ENCODE measurements at places on chromosomes 7 and 10.
A peak's percentile ranks its signal among the peaks of the same experiment; 100 is the strongest.

DNA sequence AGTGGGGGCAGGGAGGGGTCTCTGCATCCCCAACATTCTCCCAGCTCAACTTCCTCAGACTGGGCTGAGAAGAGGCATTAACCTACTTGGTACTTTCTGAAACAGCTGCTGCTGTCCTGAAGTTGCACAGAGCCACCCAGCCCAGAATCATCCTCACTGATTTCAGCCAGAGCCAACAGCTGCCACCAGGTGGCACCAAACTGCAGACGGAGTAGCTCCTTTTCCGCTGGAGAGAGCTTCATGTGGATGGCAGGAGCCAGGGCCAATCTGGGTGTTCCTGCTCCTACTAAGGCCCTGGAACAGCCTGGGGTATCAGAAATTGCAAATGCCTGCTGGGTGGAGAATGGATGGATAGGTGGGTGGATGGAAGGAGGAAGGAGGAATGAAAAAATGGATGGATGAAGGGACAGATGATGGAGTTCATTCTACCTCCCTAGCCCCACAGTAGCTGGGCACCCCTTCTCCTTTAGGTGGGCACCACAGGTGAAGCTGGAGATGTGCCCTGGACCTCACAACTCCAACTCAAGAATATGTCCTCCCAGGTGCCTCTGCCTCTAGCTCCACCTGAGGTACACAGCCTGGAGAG is 11.8 kb upstream of the DRGX start:
- DNase-seq = peak; percentile 40

- DNase-seq = no peak
Measured at GRCh38 chr10:93026072-93026471, 34.5 kb upstream of the CYP26C1 start.

DNA sequence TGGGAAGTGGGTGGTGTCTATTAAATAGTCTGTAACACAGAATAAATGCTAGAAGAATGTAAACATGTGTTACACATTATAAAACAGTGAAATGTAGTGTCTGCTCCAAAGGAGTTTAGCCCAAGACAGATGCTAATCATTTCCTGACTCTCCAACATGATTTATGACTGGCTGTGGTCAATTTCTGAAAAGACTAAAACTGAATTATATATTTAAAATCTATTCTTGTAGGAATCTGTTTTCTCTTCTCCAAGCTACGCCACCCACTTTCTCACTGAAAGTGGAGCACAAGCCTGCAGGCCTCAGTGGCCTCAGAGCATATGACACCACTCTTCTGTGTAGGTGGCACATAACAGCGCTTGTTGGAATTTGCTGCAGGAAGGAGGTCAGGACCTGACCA is 44.4 kb downstream of the CTTNBP2 start:
- DNase-seq = no peak

DNA sequence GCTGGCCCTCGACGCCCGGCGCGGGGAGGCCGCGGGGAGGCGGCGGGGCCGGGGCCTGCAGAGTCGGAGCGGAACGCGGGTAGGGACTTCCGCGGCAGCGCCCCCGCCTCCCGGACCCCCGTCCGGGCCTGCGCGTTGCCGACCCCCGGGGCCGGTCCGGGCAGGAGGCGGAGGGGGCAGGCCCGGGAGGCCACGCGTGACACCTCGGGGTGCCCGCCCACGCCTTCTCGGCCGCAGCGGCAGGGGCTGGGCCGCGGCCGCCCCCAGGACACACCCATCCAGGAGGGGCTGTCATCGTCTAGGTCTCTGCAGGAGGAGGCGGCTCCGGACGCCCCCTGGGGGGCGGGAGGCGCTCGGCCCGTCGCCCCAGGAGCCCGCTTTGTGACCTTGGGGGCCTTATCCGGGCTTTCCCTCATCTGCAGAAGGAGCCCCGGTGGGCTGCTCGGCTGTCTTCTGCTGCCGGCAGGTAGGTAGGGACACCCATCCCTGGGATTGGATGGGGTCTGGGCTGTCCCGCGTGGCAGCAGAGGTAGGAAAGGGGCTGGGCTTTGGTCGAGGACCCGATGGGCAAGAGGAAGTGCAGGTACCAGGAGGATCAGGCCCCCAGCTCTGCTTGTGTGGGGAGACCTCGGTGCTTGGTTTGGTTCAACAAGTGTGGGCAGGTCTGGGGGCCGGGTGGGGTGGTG is 569 bp downstream of the ZNF316 start:
- DNase-seq = no peak

DNA sequence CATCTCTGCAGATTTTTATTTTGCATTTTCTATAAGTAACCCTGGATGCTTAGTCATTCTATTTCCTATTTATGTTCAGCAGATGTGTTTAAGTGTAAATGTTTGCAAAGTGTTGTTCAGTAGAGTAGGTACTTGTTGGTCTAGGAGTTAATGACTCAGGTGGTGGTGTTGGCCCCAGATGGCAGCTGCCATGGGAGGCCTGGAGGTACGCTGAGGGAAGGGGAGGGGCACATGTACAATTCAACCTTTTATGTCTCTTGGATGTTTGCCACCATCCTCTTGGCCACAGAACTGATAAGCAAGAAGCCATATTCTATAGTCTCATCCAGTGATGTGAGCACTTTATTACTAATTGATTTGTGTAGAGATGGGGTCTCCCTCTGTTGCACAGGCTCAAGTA is 68.1 kb upstream of the SLC39A12 start:
- no peak for DNase-seq

DNA sequence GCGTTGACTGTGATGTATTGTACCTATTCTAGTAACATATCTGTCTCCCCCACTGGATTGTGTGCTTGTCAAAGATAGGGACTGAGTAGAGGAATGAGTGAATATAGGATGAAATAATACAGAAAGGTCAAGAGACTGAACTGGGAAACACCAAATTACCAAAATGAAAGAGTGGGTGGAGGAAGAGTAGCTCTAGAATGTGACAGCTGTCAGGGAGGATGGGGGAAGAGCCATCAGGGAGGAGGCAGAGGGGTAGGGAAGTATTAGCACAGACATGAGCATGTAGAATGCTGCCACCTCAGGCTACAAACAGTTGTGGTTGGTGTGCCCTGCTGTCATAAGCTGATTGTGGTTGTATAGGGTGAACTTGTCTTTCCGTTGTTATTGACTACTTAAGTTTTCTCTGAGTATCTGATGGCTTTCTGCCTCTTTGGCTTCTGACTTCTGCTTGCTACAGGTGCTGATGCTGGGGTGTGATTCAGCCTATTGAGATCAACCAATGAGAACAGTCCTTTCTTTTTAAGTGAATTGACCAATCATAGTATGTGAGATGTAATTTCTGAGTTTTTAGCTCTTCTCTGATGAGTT is 5.6 kb downstream of the CCSER2 start:
- DNase-seq = peak; percentile 37

GRCh38 chr7:155377838-155378579 is 79.9 kb upstream of the EN2 start:
- DNase-seq = no peak

DNA sequence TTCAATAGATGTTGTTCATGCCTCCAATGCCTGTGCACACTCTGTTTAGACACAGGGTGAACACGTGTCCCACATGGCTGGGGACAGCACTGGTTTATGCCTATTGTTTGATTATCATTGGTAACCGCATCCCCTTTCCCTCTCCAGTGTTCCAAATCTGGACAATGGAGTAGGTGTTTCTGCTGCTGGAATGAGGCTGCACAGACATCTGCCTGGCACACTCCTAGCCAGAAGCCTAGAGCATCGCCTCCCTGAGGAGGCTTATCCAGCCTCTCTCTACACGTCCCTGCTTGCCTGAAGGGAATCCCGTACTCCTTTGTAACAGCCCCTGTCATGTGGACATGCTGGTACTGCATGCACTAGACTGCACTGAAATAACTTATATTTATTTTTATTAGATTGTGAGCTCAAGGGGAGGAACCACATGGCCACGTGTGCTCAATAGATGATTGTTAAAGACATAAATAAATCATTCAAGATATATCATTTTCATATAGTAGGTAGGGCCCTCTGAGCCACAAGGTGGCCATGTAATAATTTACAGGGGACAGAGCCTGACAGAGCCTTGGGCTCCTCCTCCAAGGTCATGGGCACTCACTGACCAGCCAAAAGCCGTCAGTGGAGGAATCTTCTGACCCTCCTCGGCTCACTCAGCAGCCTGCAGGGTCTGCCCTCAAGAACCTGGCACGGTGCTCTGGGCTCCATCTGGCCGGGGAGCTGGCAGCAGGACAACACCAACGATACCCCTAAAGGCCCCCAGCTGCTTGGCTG is 310.9 kb upstream of the ZNF32 start:
- DNase-seq = no peak

DNA sequence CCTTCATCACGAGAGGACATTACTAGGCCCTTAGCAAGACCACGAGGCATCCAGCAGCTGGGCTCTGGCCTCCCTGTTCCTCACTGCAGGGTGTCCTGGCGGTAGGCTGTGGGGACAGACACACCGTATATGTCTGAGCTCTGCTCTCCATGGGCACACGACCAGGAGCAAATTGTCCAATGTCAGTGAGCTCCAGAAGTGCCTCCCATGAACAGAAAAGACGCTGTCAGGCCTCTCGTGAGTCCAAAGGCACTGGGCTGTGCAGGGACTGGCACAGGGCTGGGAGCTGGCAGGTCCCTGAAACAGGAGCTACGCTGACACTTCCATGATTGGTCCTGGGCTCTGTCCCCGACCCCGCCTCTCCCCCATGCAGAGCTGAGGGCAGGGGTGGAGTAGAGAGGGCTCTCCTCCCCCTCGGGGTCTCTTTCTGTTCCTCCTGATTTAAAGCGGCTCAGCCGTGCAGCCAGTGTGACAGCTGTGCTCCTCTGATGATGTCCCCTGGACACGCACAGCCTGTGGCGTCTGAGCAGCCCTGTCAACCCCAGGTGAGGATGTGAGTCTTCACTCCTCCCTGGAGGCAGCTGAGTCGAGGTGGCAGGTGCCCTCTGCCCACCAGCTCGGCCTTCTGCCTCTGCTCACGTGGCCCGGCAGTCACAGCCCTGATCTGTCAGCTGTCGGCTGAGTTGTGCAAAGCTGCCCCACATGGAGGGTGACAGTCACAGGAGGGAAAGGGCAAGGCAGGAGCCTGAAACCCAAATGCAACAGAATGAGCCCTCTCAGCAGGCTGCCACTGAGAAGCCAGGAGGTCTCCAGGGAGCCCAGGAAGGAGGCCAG is 13.0 kb downstream of the ANTXRL start:
- no peak for DNase-seq

- no peak for DNase-seq
Measured at GRCh38 chr10:17181751-17182150, 19.7 kb downstream of the TRDMT1 start.

GRCh38 chr7:13743226-13743625 is 246.2 kb downstream of the ETV1 start:
- no peak for DNase-seq

GRCh38 chr7:44629829-44630522 is 23.5 kb downstream of the OGDH start:
- no peak for DNase-seq

GRCh38 chr7:2508327-2509215 is 11.0 kb upstream of the LFNG start:
- no peak for DNase-seq

GRCh38 chr10:89391907-89392756 is at the start of gene IFIT1:
IFIT1 (plus strand) TSS chr10:89392623; CDS start chr10:89392713, 90 bp downstream.
- no peak for DNase-seq

DNA sequence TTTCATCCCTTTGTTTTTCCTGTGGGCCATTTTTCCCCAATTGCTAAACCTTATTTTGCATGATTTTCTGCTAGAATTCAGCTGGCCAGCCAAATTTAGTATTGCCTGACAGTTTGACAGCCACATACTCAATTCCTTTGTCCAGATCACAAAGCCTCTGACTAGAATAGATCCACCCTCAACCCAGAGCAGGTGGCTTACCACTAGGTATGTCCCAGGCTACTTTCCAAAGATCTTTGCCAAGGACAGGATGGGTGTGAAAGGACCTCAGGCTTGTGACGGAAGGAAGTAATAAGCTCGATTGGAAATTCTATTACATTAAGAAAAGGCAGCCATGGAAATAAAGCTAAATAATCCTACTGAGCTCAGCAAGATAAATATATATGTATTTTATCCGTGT is 50.6 kb upstream of the AGK start:
- no peak for DNase-seq

DNA sequence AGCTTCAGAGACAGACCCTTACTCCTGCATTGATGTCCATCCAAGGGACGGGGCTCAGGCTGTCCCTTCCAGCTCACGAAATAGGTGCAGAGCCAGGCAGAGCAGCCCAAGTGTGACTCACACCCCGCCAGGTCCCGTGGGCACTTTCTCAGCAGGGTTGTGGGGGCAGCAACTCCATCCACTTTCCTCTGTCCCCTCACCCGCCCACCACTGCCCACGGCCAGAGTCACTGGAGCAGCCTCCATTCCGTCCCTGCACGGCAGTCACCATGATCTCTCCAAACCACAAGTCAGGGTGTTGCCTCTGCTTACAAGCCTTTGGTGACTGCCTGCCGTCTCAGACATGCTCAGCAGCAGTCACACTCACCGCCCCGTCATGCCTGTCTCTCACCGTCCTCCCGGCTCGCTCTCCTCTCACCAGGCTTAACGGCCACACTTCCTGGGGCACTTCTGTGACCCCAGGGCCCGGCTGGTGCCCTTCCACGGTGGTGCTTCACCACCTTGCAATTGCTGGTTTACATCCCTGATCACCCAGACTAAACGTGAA is 39.3 kb downstream of the CALML3 start:
- DNase-seq = no peak

GRCh38 chr7:29471444-29472138 is 92.0 kb upstream of the PRR15 start:
- no peak for DNase-seq

DNA sequence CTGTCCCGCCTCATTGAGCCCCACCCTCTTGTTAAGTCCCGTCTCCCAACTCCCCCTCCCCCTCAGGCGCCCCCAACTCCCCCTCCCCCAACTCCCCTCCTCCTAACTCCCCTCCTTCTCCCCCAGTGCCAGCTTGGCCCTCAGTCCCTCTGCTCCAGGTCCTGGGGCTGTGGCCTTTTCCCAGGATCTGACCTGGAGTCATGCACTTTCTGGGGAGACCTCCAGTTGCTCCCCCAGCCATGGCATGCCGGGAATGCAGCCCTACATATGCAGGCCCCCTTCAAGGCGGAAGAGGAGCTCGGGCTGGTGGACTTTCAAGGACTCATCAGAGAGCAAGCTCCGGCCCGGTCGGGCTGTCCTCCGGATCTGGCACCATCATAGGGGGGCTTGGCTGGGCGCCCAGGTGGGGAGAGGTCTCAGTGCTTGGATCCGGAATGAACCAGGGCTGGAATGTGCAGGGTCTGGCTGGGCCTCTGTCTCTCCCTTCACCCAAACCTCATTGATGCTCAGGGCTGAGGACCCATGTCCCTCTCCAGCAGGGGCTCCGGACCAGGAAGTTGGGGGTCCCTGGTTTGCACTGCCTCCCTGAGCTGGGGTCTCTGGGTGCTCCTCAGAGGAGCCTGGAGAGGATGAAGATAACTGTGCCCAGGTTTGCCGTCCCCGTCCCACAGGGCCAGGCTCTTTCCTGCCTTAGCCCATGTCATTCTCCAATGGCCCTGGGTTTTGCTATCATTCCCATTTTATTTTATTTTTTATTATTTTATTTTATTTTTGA is 41.1 kb downstream of the TMEM270 start:
- DNase-seq = no peak

DNA sequence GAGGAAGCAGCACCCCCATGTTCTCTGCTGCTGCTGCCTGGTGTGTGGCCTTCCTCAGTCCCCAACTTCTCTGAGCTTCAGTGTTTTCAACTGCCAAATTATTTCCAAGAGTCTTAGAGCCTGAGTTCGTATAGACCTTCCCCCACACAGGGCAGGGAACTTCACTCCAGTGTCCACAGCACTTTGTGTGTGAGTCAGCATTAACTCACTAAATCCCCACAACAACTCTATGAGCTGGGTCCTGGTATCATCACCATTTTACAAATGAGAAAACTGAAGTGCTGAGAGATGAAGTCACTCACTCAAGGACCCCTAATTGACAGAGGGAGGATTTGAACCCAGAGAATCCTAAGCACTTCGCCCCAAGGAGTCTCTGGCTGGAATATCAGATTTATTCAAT is 48.3 kb downstream of the ADCYAP1R1 start:
- DNase-seq = no peak
